ENCODE measurements at places on chromosomes 7 and 10. TPM values are rescaled to one million over a fixed set of nuclear protein-coding genes. Genes with fewer than 3 reads are reported as not detected.

DNA sequence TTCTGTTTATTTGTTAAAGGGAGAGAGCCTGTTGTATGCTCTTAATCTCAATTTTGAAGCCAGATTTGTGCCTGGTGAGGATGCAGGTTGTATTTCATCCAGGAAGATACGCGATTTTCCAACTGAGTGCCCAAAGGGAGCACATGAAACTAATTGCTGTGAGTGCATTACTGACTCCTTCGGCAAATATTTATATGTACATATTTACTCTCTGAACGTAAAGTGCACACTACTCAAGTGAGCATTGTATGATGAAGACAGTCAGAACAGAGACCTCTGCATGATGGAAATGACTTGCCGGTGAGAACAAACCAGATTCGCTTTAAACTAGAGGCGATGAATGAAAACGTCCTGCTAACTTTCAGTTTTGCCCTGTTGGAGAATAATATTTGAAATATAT lies 130.1 kb downstream of the MALRD1 start:
- no peak for DNase-seq

DNA sequence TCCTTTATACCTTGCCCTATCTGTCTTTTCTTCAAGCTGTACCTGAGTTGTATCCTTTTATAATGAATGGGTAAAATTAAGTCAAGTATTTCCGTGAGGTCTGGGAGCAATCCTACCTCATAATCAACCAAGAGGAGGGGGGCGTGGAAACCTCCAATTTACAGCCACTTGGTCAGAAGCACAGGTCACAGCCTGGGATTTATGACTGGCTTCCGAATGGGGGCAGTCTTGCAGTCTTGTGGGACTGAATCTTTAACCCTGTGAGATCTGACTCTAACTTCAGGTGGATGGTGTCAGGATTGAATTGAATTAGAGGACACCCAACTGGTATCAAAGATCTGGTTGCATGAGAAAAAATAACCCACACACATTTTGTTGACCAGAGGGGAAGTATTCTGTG lies 23.5 kb upstream of the KCNMA1 start:
- no peak for DNase-seq

DNA sequence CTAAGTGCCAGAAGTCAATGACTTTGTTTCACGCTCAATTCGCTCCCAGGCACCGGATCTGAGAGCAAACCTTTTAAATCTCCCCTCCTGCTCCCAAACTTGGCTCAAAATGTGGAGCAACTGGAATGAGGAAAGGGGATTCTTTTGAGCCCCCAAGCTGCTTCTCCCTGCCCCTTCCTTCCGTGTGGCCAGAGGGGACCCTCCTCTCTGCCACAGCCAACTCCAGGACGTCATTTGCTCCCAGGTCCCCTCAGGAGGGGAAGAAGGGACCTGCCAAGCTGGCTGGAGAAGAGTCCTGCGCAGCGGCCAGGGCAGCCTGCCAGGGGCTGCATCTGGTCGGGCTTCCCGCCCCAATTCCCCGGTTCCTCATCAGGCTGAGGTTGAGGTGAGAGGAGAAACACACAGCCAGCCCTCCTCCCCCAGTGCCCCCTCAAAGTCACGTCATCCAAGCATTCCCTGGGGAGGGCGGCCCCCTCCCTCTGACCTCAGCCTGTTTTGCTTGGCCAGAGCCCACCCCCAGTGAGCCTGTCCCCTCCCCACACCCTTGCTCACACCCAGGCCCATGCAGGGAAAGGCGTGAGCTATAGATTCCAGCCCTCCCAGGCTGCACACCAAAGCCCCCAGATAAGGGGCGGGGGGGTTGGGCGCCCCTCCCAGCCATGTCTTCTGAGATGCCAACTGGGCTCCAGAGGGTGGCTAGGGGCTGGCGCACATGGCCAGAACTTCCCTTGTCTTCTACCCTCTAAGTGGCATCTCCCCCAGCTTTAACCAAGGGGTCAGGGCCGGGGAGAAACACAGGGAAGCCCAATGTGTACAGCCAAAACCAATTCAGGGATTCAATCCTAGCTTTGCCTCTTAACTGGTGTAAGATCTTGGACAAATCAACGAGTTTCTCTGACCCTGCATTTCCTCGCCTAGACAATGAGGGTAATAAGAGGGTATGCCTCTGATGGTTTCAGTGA lies 35.0 kb downstream of the SH3PXD2A start:
- DNase-seq: no peak

- DNase-seq: no peak
Observed at GRCh38 chr7:54544527-54545240, 2.5 kb downstream of the VSTM2A start.

DNA sequence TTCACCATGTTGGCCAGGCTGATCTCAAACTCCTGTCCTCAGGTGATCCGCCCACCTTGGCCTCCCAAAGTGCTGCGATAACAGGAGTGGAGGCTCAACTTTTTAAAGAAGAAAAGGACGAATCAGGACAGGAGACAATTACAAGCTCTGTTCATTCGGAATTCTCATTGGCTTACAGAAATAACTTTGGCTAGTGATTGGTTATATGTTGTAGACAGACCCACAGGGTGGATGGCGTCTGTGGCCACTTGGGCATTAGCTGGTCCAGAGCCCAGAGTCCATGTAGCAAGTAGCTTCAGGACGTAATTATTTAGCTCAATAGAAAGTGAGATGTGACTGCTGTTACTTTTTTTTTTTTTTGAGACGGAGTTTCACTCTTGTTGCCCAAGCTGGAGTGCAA lies 160.5 kb upstream of the TNRC18 start:
- no peak for DNase-seq

DNA sequence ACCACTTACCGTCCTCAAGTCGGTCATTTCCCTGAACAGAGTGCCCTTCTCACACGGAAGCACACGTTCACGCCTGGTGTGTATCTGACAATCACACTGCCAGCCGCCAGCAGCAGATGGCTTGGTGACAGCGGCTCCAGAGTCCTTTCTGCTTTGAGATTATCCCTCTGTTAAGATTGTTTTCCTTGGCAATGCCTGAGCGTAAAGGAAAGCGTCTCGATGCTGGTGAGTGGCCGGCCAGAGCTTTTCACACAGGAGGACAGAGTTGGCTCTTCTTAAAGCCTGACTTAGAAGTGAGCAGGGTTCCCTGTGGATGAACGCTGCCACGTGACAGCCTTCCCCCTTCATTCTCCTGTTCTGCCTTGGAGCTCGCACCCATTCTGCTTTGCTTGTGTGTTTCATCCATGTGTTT lies 22.1 kb upstream of the PRKAR1B start:
- no peak for DNase-seq

GRCh38 chr7:5526100-5526905 lies 102.7 kb upstream of the TNRC18 start:
- no peak for DNase-seq

DNA sequence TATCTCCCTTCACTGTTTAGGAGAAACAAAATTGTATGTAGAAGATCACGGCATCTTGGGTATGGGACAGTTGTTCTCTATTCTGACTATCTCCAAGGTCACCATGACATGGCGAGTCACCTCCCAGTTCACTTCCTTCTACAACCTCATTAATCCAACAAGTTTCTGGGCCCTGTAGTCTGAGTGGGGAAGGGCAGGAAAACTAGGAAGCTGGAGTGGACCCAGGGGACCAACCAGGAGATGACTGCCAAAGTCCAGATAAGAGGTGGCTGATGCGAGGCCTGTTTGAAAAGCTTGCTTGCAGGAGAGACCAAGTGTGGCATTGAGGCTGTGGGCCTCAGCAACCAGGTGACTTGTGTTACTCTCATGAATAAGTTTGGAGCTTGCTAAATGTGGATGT lies 584.9 kb downstream of the TNS3 start:
- DNase-seq: no peak

DNA sequence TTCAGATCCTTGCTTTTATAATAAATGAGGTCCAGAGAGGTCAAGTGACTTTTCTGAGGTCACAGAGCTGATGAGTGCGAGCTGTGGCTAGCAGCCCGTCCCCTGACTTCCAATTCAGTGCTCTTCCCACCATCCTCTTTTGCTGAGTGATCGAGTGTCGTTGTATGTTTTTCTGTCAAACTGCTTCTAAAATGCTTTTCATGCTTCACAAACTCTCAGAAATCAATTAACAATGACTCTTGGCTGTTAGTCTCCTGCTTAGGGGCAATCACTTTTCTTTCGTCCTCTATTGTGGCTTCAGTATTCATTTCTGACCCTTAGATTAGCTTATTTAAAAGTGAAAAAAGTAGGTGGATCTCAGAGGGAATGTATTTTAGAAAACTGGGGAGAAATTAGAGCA lies 423.7 kb downstream of the DPP6 start:
- no peak for DNase-seq

- DNase-seq: no peak
Observed at GRCh38 chr10:126935263-126935946, 30.2 kb downstream of the DOCK1 start.

DNA sequence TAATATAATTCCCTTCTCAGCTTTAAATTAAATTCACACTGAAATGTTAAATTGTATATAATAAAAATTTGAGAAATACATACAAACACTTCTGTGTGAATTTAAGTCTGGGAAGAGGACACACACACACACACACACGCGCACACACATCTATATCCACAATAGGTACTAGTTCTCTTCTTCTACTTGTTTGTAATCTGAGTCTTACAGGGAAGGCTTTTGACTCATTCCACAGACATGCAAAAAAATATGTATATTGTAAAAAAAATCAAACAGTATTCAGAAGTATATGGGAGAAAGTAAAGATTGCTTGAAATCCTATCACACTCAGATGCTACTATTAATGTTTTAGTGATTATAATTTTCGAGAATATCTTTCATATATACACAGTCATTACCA lies 276.2 kb downstream of the MDFIC start:
- no peak for DNase-seq

- no peak for DNase-seq
Observed at GRCh38 chr10:16987976-16988610, 141.5 kb downstream of the CUBN start.

GRCh38 chr10:43383204-43383971 lies 12.0 kb downstream of the FXYD4 start:
- DNase-seq: no peak

- DNase-seq: no peak
Observed at GRCh38 chr7:95737828-95738505, 34.4 kb upstream of the DYNC1I1 start.

DNA sequence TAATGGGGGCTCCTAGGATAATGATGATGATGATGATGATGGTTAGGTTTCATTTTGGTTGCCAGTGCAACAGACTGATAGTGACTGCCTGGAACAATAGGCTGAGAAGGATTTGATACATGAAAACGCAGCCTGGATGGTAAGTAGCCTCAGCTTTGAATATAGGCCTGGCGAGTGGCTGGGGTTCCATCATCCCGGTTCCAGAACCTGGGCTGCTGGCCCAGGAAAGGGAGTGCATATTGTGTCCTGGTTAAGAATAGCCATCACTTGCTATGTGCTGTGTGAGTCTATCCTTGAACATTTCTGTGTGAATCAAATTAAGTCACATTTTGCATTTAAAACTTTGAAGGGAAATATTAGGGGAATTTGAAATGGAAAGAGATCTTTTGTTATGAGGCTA lies 62.7 kb downstream of the SHH start:
- DNase-seq: no peak

DNA sequence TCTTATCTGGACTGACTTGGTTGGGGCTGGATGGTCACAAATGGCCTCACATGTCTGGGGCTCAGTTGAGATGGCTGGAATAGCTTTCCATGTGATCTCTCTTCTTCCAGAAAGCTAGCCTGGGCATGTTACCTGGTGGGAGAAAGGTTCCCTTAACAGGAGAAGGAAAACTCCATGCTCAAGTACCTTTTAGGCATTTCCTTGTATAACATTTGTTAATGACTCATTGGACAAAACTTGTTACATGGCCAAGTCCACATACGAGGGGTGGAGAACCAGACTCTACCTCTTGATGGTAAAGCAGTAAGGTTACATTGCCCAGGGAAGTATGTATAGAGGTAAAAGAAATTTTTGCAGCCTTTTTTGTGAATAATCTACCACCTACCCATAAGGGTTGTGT lies 826.4 kb downstream of the LRMDA start:
- DNase-seq: no peak

- no peak for DNase-seq
Observed at GRCh38 chr7:53351681-53352080, 316.2 kb downstream of the POM121L12 start.

- DNase-seq: no peak
Observed at GRCh38 chr7:157866336-157866924, 529.6 kb downstream of the DNAJB6 start.

DNA sequence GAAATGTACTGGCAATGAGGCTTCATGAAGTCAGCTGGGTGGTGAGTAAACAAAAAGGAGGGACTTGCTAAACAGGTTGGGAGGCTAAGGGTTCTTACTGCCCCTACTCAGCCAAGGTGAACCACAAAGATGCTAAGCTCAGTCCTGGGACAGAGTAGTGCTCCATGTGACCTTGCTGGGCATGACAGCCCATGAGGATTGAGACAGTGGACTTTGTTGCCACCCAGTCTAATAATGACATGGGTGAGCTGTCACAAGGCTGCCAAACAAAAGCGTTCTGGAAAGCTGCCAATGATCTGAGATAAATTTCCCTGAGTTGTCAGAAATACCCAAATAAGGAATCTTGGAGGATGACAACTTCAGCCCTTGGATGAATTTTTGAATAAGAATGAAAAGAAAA lies 75.2 kb downstream of the CLEC2L start:
- DNase-seq: no peak

GRCh38 chr7:155053002-155053401 lies 17.1 kb upstream of the HTR5A start:
- DNase-seq: no peak

DNA sequence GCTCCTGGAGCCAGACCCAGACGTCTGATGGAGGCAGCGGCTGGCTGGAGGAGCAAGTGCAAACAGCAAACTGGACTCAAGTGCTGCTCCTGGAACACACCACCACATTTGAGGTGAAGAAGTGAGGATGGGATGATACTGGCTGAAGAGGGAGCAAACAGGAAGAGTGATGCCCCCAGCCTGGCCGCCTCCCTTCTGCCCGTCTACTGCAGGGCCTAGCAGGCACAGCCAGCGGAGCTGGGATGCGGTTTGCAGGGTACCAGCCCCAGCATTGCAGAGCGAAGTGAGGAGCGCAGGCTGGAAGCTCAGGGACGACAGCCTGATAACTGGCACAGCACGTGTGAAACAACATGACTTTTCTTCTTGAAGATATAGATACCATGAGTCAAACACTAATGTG lies 111.8 kb upstream of the ZNF32 start:
- DNase-seq: peak; percentile 89

- no peak for DNase-seq
Observed at GRCh38 chr10:1530871-1531517, 206.3 kb downstream of the ADARB2 start.

GRCh38 chr10:12848439-12849173 lies 152.9 kb downstream of the CCDC3 start:
- no peak for DNase-seq

HOXA4 gene
- 20.7 TPM for total RNA-seq

SPDYE2 gene
- total RNA-seq: not detected

SNX10 gene
- total RNA-seq: 5.0 TPM

FRMPD2 gene
- not detected for total RNA-seq

LIPJ gene
- not detected for total RNA-seq

KLHDC10 gene
- 19.1 TPM for total RNA-seq

ANKRD2 gene
- total RNA-seq: not detected

GPER1 gene
- total RNA-seq: 19.9 TPM

TASOR2 gene
- 66.3 TPM for total RNA-seq

AMPH gene
- 7.4 TPM for total RNA-seq

NUTM2A gene
- 3.5 TPM for total RNA-seq

C7orf33 gene
- not detected for total RNA-seq

ACTL6B gene
- total RNA-seq: not detected

DYNC1I1 gene
- total RNA-seq: 16.4 TPM

Measured in esophagus muscularis mucosa (tissue), 4 donors.